ENCODE measurements at places on chromosomes 6 and 20.
A peak's percentile ranks its signal among the peaks of the same experiment; 100 is the strongest.

GRCh38 chr20:8663424-8663823, 405.5 kb upstream of the PLCB4 start:
- no peak for DNase-seq

GRCh38 chr6:36028877-36029324, 1.3 kb downstream of the MAPK14 start:
- DNase-seq: peak; percentile 20

DNA sequence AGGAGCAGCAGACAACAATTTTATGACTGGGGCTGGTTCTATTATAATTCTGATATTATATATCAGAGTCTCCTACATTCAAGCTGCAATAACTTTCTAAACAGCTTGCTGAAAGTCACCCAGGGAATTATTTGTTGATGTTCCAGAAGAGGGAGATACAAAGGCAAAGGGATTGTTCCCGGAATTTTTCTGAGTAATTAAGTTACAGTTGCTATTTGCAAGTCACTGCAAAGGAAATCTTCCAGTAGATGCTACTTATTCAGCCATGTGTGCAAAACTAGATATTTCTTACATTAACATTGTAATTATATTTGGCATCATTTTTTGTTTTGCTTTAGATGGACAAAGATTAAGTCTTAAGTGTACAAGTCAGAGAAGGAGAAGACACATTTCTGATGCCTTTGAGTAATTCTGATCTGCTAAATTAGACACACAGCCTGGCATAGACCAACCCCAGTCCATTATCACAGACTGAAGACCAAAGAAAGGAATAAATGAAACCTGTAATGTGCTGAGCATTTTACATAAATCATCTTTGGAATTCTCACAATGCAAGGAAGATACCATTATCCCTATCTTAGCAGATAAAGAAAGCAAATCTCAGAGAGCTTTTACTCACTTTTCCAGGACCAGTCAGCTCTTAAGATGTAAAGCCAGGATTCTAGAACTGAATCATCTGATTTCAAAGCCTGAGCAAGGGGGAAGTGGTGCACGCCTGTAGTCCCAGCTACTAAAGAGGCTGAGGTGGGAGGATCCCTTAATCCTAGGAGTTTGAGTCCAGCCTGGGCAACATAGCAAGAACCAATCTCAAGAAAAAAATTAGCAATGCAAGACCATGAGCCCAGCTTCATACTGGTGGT, 62.6 kb upstream of the AKAP12 start:
- DNase-seq: no peak

DNA sequence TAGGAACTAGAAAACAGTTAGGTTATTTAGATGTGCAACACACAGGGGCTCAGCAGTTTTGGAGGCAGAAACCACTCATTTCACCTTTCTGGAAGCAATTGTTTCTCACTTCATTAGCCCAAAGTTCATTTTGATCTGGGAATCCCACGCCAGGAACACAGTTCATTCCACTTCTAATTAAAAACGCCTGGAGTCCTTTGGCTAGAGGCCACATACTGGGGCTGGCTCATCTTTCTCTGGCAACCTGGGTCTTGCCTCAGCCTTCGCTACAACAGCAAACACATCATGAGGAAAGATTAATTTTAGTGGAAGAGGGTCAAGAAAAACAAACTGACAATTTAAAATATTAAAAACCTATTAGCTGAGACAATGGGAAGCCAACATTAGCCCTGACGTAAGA, 69.7 kb downstream of the RFPL4B start:
- DNase-seq: no peak

DNA sequence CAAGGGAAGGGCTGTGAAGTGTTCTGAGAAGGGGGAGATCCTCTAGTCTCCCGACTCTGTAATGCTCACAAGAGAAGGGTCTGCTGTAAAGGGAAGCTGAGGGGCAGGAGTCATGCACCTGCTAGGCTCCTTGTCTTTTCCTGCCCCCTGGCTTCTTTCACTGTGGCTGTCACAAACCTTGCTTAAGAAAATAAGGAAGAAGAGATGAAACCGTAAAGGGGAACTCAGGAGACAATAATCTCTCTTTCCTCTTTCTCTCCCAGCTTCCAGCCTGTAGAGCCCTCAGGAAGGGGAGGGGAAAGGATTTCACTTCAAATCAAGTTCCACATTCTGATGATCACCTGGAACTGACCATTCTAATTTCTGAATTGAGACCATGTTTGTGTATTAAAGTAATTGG, 26.3 kb downstream of the SLC13A3 start:
- DNase-seq: no peak

GRCh38 chr6:1079525-1079924, 232.4 kb upstream of the FOXQ1 start:
- DNase-seq: no peak

GRCh38 chr6:20013066-20013861, 176.1 kb downstream of the ID4 start:
- DNase-seq: no peak

GRCh38 chr6:169867751-169868191, 116.3 kb downstream of the ERMARD start:
- DNase-seq: no peak

Data from activated naive CD4-positive, alpha-beta T cell (primary cell).